ENCODE measurements at places on chromosomes 11 and 22.
A peak's percentile ranks its signal among the peaks of the same experiment; 100 is the strongest.

- DNase-seq: no peak
Measured at GRCh38 chr11:3043315-3043871, 13.8 kb downstream of the CARS1 start.

GRCh38 chr11:8811571-8811970, 99.4 kb upstream of the AKIP1 start:
- no peak for DNase-seq

DNA sequence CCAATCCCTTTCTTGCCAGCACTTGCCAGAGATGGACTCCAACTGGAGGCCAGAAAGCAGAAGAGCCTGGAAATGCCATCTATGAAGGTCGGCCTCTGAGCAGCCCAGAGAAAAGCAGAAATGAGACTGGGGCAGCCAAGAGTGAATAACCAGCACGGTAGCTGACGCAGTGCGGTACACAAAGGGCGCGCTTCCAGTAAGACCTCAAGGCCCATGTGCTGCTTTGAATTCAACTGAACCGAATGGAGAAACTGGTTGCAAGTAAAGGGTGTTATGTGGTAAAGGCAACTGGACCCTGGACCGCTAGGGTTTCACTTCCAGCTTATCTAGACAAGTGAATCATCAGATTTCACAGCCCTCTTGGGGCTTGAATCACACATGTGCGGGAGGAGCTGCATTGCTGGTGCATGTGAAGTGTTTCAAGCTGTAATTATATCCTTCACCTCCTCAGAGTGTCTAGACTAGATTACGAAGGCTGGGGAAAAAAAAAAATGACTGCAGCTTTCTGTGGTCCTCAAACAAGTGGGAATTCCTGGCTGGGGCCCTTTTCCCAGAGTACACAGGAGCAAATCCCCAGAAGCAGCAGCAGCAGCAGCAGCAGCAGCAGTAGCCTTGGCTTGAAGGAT, 128.9 kb downstream of the CCDC34 start:
- no peak for DNase-seq

DNA sequence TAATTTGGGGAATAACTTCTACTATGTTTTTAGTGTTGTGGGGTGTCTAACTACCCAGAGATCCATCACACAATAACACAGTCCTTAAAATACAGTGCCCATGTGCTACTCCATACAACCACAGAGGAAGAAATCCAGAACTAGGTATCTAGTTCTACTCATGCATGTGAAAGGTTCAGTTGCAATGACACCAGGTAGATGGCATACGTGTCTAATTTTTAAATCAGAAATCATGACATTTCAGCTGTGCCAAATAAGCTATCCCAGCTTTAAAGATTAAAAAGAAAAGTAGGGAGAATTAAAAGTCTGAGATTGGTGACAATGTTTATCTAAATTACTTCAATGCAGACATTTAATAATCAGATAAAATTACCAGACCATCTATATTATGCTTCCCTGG, 122.2 kb downstream of the CD44 start:
- no peak for DNase-seq

GRCh38 chr11:47523490-47524225, 29.3 kb downstream of the CELF1 start:
- no peak for DNase-seq

GRCh38 chr22:45865561-45866125, 111.3 kb downstream of the WNT7B start:
- no peak for DNase-seq

DNA sequence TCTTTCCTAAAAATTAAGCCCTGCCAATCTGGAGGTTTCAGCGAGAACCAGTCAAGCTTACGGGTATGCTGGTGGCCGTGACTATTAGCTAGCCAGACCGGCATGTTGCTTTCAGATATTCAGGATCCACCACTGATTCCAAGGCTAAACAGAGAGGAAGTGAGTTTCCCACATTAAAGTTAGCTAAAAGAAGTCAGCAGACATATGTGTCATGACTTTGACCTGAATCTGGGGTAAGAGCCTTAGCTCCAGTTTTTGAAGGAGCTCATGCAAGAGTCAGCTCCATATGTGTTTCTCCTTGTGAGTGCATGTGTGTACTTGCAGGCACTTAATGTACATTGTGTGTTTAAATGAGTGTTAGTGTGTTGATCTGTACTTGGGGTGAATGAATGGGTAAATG, 1.4 kb downstream of the ZFPL1 start:
- no peak for DNase-seq

- no peak for DNase-seq
Measured at GRCh38 chr11:48008951-48009270, 28.6 kb downstream of the PTPRJ start.

DNA sequence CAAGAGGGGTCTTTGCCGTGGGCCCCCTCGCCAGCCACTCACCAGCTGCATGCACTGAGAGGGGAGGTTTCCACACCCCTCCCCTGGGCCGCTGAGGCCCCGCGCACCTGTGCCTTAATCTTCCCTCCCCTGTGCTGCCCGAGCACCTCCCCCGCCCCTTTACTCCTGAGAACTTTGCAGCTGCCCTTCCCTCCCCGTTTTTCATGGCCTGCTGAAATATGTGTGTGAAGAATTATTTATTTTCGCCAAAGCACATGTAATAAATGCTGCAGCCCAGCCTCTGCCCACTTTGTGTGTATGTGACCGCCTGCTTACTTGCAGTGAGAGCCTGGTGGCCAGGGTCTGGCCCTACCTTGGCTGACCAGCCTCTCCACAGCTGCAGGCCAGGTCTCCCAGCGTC, 2.8 kb upstream of the CRACR2B start:
- DNase-seq: no peak

- DNase-seq: no peak
Measured at GRCh38 chr11:3126901-3127691, 38.0 kb downstream of the OSBPL5 start.

DNA sequence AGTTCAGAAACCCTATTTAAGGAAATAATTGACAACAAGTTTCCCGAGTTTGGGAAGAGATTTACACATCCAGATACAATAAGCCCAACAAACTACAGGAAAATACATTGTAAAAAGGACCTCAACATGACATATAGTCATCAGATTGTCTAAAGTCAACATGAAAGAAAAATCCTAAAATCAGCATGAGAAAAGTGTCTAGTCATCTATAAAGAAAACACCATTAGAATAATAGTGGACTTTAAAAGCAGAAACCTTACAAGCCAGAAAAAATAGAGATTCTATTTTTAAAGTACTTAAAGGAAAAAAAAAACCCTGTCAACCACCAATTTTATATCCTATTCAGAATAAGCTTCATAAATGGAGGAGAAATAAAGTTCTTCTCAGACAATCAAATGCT, 1.4 kb upstream of the OR5B2 start:
- no peak for DNase-seq

- DNase-seq: peak; percentile 27
Measured at GRCh38 chr11:44110231-44110679, 14.8 kb downstream of the EXT2 start.

DNA sequence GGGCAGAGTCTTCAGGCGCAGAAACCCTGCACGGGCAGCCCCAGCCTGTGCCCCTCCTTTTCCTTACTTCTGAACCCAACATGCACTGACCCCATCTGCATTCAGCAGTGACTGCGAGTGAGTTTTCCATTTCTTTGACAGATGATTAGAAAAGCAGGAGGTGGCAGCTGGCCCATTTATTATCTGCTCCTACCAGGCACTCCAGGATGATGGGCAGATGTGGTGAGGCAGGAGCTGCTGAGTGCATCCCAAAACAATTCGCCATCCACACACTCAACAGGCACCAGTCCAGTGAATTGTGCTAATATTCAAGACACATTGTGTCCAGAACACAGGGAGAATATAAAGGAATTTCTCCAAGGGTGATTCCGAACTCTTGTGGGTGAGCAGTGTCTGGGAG, 208.5 kb downstream of the TENM4 start:
- no peak for DNase-seq

GRCh38 chr11:102655547-102655946, 30.4 kb upstream of the MMP20 start:
- no peak for DNase-seq

- DNase-seq: peak; percentile 43
Measured at GRCh38 chr11:45560155-45560912, 105.1 kb downstream of the CHST1 start.

All from NCI-H748 treated with DMSO at 0.1 percent for 48 hours (cell line).